ENCODE measurements at places on chromosomes 1 and 21. TPM values are rescaled to one million over a fixed set of nuclear protein-coding genes. Genes with fewer than 3 reads are reported as not detected.
A peak's percentile ranks its signal among the peaks of the same experiment; 100 is the strongest.

Gene NDUFS2
- polyA plus RNA-seq: 27.0 TPM

Gene PRMT2
- 57.8 TPM for polyA plus RNA-seq

Gene ADGRL4
- polyA plus RNA-seq: 7.5 TPM

GRCh38 chr21:25081096-25081495 lies 526.2 kb downstream of the MRPL39 start:
- DNase-seq: no peak

DNA sequence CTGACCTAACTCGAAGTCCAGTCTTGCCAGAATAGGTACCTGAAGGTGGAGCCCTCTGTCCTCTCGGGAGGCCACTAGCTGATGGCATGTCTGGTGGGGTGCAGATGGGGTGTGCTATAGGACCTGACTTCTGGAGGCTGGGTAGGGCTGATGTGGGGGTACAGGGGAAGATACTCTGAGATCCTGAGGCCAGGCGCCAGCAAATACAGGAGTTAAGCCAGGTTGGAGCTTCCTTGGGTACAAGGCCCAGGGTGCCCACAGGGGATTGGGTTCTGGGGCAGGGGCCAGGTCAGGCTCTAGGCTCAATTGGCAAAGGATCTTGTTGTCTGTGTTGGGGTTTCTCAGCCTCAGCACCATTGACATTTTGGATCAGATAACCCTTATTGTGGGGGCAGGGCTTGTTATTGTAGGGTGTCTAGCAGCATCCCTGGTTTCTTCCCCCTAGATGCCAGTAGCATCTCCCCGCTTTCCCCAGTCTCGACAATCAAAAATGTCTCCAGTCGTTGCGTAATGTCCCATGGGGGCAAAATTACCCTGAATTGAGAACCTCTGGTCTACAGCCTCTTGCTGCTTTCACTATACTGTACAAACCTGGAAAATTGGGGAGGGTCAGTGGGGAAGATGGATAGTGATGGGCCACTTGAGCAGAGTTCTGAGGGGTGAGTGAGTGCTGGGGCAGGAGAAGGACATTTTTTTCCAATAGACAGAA lies 9.2 kb downstream of the PTPRF start:
- DNase-seq: peak; percentile 47

DNA sequence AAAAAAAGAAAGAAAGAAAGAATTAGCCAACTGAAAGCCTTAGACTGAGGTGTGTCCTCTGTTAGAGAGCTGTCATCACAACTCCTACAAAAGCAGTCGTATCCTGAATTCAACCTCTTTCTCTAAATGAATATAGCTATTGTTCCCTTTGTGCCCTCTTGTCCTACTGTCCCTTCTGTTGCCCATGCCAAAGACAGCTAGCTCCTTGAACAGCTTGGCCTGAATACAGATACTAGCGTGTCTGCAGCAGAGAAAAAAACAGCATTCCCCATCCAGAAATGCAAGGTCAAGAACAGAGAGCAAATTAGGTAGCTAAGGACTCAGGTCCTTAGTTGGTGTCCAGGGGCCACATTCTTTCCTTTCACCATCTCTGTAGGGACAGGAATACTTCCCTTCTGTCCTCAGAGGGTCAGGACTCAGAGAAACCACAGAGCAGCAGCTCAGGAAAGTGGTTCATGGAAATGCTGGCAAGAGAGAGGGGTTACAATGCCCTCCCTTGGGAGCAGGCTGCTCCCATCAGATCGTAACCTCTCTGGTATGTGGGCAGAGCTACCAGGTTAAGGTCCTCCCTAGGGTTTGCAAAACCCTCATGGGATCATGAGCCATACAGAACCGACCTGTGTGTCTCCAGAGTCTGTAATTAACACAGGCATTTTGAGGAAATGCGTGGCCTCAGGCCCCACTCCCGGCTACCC lies 1.8 kb upstream of the ZBTB48 start:
- no peak for DNase-seq

- DNase-seq: no peak
Observed at GRCh38 chr1:94579876-94580294, 38.3 kb upstream of the F3 start.

DNA sequence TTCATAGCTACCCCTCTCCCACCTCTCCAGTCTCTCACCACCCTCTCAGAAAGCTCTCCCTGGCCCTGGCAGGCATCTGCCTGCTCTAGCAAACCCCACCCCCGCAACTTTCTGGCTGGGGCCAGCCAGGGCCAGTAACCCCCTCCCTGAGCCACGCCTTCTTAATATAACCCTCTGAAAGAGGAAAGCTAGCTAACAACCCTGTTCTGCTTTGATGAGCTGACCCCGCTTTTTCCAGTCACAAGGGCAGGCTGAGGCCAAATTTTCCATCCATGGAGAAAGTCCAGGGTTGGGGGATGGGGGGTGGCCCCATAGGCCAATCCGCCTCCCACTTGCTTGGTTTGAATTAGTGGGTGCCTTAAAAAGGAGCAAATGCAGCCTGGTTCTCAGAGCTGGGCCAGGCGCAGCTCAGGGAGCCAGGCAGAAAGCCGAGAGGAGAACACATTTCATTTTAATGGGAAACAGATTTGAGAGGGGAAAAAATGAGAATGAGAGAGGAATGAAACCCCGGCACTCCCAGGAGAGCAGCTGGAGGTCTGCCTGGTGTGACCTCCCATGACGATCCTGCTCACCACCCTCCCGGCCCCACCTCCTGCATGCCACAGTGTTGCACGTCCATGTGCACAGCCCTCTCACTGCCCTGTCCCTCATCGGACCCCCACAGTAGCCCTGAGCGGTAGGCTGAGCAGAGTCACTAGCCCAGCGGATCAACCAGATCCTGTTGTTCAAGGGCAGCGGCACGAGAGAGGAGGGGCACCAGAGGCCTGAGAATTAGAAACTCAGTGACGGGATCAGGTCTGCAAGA lies 62.3 kb downstream of the OPTC start:
- DNase-seq: no peak
